T-helper 1 cell (primary cell): ENCODE measurements at places on chromosomes 5 and 9.

- DNase-seq = no peak
Observed at GRCh38 chr9:91781906-91782305, 168.1 kb downstream of the ROR2 start.

DNA sequence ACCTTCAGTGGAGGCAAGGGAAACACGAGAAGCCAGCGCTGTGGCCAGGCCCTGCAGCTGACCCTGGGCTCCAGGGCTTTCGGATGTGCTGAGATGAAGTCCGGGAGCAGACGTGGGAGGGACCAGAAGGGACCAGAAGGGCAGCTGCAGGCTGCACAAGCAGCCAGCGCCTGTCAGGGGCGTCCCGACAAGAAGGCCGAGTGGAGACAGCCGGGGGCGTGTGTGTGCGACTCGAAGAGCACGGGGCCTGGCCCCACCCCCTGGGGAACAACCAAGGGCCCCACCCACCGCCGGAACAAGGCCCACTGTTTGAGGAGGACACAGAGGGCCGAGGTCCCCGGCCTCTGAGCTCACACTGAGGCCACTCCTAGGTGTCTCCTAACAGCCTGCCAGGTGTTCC lies 31.4 kb downstream of the SLC12A7 start:
- DNase-seq = no peak

- no peak for DNase-seq
Observed at GRCh38 chr9:133512253-133513213, 12.2 kb downstream of the MYMK start.

- DNase-seq = no peak
Observed at GRCh38 chr5:114062932-114063867, 298.7 kb upstream of the KCNN2 start.

DNA sequence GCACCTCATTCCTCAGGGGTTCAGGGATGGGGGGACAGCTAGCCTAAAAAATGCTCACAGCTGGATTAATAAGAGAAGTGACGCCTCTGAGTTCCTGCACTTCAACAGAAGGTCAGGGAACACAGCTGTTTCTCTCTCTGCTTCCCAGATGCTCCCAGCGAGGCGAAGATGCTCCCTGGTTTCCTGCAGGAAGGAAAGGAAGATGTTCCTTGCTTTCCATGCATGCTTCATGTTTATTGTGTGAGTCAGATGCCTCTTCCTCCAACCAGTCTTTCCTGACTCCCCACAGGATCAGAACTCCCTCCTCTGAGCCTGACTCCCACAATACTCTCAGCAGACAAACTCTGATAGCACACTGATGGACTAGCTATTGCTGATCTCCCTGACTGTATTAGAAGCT lies 71.9 kb downstream of the MFAP3 start:
- DNase-seq = no peak

GRCh38 chr9:137431416-137431931 lies 8.3 kb downstream of the NOXA1 start:
- DNase-seq = no peak

DNA sequence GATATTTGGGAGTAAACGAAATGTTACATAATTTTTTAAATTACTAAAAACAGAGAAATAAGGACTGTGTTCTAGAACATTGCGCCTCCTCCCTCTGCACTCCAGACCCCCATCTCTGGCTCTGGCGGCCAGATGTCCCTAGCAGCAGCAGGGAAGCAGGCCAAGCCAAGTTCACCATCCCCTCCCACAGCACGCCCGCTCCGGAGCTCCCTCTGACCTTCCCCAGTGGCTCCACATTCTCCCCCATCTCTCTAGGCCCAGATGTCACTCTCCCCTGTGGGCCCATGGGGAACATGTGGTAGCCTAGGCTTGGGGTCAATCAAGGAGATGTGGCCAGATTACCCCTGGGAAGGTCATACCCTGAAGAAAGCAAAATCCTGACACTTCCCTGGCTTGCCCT lies 6.3 kb upstream of the WNK2 start:
- no peak for DNase-seq

- no peak for DNase-seq
Observed at GRCh38 chr5:145237843-145238242, 597.3 kb downstream of the PRELID2 start.

GRCh38 chr5:171628633-171628974 lies 157.0 kb upstream of the SMIM23 start:
- no peak for DNase-seq
